ENCODE measurements at places on chromosomes 7 and 10.
A peak's percentile ranks its signal among the peaks of the same experiment; 100 is the strongest.

- DNase-seq: peak; percentile 93
Measured at GRCh38 chr10:30671026-30671616, 41.6 kb upstream of the LYZL2 start.

DNA sequence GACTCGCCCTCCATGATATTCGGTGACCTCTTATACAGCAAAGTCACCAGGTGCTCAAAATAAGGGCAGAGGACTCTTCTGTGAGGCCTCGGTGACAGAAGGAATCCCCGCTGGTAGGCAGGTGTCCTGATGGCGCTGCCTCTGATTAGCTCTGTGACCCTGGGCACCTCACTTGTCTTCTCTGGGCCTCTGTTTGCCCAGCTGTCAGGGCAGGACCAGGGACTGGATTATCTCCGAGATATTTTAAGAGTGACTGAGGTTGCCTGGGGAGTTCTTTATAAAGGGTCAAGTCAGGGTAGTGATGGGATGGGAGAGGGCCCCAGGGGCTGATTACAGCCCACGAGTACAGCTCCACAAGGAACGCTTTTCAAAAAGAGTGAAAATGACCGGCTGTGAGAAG is 70.9 kb upstream of the SAMD8 start:
- no peak for DNase-seq

DNA sequence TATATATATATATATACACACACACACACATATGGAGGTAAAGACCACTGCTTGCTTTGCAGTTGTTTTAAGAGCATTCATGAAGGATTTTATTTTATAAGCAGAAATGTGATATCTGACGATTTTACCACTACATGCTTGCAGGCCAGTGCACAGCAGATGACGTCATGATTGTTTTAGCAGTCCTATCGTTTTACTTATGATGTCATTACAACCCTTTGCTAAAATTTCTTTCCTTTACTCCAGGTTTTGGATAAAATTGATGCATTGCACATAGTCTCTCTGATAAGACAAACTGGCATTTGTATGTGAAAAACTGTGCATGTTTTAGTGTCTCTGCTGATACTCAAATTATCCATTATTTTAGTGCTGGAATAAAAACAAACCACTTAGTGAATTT is 9.2 kb downstream of the EGFR start:
- peak; percentile 61 for DNase-seq

- no peak for DNase-seq
Measured at GRCh38 chr7:8500286-8500685, 66.9 kb downstream of the NXPH1 start.

GRCh38 chr7:17432793-17433192 is 134.3 kb downstream of the AHR start:
- no peak for DNase-seq

- DNase-seq: no peak
Measured at GRCh38 chr10:7015457-7015856, 395.4 kb downstream of the SFMBT2 start.

DNA sequence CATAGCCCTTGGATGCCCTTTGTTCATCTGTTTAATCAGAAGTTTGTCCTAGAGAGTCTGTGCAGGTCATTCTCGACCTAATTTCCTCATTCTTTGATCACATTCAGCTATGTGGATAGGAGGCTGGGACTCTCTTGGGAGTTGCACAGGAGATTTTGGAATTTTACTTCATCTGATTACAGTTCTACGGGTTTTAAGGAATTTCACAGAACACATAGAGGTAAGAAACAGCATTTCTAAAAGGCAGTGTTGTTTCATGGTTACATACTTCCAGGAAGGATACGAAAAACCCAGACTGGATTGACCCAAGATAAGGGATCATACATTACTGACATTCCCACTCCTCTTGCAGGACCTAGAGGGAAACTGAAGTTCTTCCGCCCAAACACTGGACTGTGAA is 45.9 kb downstream of the GATA3 start:
- DNase-seq: no peak

DNA sequence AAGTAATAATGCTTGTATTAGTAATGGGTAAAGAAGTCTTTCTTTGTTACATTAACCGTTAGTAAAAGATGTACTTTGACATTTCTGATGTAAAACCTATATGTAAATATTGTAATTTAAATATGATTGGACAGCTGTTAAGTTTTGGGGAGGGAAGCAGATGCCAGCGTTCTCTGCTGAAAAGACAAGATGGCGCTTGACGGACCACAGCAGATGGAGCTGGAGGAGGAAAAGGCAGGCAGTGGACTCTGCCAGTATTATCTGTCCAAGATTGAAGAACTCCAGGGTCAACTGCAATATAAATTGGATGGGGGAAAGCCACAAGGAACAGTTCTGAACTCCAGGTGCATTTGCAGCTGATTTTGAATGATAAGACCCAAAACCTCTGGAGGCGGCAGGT is 86.9 kb downstream of the ZNRF2 start:
- DNase-seq: no peak

DNA sequence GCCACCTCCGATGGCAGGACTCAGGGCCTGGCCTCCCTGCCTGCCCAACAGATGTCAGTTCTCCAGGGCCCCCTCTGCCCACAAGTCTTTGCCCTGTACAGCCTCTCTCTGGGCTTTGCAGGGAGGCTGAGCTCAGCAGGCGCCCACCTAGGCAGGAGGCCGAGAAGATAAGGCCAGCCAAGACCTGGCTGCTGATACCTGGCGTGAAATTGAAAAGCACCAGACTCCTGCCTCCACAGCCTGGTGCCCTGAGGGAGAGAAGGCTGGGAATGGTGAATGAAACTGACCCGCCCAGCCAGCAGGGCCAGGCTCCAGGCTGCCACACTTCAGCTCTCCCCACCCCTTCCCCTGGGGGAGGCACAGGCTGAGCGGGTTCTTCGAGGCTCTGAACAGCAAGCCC is 145.8 kb downstream of the CDH23 start:
- no peak for DNase-seq

DNA sequence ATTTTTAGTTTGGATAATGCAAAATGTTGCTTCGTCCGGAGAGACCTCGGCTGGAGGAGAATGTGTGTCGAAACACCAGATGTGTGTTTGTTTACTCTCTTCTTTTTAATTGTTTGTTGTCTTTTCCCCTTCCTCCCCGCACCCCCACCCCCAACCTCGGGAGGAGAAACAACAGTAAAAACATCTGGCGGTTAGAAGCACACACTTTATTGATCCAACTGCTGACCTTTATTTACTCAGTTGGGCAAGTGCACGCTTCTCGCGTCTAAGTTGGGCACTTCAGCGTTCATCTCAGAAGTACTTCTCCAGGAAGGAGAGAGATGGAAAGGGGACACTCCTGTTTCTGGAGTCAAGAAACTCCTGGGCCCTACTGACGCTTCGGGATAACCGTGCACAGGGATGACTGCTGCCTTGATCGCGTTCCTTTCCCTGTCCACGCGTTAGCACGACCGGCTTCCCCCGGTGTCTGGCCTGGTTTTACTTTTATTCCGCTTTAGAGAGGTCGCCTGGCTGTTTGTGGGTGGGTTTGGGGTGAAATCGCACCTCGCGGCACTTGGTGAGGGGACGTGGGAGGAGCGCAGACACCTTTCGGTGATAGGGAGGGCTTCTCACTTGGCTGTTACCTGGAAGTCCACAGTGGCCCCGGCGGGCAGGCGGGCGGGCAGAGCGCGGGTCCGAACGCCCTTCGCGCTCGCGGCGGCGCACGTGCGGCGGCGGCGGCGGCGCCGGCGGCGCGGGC is 168.3 kb upstream of the PPP1R3A start:
- peak; percentile 56 for DNase-seq

GRCh38 chr10:60572511-60573194 is 183.0 kb upstream of the ANK3 start:
- DNase-seq: peak; percentile 71

DNA sequence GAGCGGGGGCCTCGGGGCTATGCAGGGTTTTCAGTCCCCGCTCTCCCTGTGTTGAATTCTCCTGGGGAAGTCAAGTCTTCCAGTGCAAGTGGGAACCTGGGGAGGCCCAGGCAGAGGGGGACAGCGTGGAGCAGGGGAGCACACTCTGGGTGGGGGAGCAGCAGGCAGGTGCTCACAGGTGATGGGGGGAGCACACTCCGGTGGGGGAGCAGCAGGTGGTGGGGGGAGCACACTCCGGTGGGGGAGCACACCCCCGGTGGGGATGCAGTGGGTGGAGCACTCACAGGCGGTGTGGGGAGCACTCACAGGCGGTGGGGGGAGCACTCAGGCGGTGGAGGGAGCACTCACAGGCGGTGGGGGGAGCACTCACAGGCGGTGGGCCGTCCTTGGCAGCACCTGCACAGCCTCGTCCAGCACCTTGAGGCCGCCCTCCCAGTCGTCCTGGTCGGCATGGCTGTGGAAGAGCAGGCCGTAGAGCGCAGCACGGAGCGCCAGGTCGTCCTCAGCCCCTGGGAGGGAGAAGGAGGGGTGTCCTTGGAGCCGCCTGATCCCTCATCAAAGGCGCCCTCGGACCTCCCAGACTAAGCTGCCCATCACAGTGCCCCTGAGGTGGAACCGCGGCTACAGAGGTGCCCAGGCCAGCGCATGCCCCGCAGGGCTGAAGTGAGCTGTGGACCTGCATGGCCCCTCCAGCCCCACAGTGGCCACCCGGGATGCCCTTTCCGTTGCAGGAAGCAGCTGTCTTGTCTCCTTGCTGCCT is 56.7 kb downstream of the CFAP46 start:
- no peak for DNase-seq

DNA sequence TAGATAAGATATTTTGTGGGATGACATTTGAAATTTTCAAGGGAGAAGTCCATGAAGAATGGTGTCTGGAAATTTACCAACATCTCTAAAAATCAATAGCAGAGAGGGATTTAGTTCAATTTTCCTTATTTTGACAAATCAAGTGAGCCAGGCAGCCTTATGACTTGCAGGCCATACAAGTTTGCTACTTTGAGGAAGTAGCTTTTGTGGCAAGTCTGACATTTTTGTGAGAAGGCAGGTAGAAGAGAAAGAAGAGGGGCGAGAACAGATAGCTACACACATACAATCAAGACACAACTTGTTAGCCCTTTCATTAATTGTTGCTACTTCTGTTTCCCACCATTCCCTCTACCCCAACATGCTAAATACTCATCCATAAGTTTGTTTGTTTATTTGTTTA is 74.5 kb upstream of the OIT3 start:
- no peak for DNase-seq

DNA sequence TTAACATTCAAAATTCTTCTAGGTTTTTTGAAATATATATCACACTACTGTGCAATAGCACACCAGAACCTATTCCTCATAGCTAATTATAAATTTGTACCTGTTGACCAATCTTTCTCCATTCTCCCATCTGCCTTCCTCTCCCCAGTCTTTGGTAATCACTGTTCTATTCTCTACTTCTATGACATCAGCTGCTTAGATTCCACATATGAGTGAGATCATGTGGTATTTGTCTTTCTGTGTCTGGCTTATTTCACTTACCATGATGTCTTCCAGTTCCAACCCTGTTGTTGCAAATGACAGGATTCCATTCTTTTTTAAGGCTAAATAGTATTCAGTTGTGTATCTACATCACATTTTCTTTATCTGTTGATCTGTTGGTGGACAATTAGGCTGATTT is 54.4 kb upstream of the CCDC6 start:
- DNase-seq: peak; percentile 3

DNA sequence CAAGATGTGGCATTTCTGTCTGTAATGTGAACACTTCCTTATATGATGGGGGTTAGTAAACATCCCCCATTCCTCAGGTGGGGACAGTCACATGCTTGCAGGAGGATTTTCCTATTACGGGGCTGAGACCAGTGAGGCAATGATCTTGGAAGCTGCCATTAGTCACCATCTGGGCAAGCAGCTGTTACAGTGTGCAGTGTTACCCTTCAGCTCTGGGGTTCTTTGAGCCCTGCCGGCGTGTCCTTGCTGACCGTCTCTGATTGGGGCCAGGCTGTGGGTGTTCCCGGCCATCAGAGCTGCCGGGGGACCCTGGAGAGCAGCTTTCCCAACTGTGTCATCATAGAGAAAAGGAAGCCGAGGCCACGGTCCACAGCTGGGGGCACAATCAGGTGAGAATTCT is 126.8 kb upstream of the FAM20C start:
- peak; percentile 45 for DNase-seq

DNA sequence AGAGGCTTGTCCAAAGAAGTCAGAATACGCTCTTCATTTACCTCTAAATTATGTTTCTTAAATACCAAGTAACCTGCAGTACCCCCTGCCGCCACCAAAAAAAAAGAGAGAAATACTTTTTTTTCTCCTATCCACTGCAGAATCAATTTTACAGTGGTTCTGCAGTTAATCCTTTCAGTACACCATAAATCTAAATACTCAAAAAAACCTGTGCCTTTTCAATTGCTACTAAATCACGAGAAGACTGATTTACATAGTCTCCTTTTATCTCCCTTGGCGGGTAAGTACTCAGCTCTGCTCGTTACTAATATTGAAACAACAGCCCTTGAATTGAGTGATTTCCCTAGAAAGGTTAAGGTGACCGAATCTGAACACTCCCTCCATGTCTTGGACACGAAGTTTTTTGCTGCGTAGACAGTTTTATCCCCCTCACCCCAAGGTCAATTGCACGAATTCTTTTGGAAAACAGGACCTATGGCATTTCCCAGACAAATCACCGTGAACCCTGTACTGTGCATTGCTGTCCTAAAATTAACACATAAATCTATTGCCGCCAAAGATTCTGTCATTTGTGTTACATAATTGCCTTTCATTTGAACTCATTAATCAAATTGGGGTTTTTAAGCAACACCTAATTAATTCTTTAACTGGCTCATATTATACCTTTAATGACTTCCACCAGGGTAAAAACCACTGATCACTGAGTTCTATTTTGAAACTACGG is 512 bp upstream of the VIM start:
- peak; percentile 57 for DNase-seq

DNA sequence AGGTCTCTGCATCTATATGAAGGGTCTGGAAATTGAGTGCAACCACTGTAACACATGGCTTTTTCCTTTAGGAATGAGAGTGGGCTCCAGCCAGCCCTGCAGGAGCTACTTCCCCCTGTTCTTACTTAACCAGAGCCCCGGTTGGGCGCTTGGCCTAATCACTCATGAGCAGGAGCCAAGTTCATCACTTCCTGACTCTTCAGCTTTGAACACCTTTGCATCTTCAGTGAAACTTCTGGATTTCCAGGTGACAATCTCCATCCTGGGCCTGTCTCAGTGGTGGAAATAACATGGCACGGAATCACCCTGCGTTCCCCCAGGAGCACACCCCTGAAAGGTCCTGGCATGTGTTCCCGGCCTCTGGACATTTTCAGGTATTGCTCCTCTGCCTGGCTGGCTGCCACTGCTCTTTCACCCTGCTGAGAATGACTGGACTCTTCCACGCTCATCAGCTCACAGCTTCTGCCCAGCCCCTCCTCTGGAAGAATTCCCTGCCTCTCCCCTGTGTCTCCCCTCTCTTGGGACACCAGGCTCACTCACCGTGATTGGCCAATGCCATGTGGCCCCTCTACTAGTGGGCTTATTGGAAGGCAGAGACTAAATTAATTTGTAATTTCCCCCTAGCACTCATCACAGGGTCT is 229.1 kb upstream of the GRB10 start:
- DNase-seq: no peak

GRCh38 chr7:154693661-154694060 is 309.3 kb downstream of the PAXIP1 start:
- no peak for DNase-seq

All from fibroblast of the aortic adventitia (primary cell).